ENCODE measurements at places on chromosomes 12 and 14. TPM values are rescaled to one million over a fixed set of nuclear protein-coding genes. Genes with fewer than 3 reads are reported as not detected.

DNA sequence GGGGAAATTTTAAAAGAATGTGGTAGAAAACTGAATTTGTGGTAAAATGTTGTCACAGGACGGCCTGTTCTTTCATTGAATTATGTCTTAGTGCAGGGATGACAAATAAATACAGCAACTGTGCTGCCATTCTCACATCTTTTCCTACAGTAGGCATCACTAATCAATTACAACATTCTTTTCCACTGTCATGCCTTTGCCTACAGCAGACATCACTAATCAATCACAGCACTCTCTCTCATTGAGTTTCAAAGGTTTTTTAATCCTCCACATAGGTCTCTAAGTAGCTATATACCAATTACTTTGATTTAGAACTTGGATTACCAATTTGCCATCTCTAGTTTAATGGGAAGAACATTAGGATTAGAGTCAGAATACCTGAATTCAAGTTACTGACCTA, 30.1 kb downstream of the NTF3 start:
- DNase-seq, result no peak
- no peaks in the 10 kb centered on the region for H3K4me1 ChIP-seq
- no peak overlapping the region for H3K4me3 ChIP-seq
- no peaks in the 10 kb centered on the region for H3K36me3 ChIP-seq
- H3K27ac ChIP-seq, result no peak overlapping the region

DNA sequence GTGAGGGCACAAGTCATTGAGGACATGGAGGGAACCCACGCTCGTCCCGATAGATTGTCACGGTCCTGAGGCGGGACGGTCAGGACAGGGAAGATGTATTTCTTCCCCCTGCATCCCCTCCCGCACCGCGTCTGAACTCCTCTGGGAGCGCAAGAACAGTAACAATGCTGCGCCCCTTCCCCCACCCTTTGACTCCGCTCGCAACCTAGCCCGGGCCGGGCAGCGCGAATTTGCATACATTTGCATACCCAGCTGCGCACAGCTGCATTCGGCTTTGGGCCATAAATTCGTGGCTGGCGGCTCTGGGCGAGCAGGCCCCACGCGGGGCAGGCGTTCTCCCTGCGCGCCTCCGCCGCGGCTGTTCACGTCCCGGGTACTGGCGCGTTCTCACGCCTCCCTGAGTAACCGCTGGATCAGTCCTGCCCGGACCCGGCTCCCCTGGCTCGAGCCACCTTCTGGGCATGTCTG, 29.0 kb upstream of the SMUG1 start:
- no peaks in the 10 kb centered on the region for H3K36me3 ChIP-seq
- peak overlapping the region; percentile 31 for H3K4me3 ChIP-seq
- no peak for DNase-seq

- peaks cover 7% of the 10 kb centered on the region for H3K4me1 ChIP-seq
- no peaks in the 10 kb centered on the region for H3K36me3 ChIP-seq
- no peaks in the 10 kb centered on the region for H3K27me3 ChIP-seq
- DNase-seq, result no peak
Measured at GRCh38 chr12:28349196-28349595, 158.9 kb downstream of the CCDC91 start.

DNA sequence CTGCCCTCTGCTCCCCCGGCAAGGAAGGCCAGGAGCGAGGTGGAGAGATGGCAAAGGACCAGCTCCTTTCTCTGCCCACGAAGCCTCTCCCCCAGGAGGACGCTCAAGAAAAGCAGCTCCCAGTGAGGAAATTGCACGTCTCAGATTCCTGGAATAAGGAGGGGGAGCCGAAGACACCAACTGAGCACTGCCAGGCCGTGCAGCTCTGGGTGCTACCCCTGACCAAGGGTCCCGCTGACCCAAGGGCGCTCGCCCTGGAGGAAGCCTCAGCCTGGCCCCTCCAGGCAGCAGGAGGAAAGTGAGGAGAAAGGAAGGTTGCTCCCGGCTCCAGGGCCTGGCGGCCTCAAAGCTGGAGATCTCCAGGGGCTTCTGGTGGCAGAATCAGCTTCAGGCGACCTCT, 174.1 kb upstream of the SFSWAP start:
- H3K36me3 ChIP-seq, result no peaks in the 10 kb centered on the region
- no peaks in the 10 kb centered on the region for H3K4me1 ChIP-seq
- H3K4me3 ChIP-seq, result no peak overlapping the region
- DNase-seq, result no peak
- H3K27me3 ChIP-seq, result no peaks in the 10 kb centered on the region

DNA sequence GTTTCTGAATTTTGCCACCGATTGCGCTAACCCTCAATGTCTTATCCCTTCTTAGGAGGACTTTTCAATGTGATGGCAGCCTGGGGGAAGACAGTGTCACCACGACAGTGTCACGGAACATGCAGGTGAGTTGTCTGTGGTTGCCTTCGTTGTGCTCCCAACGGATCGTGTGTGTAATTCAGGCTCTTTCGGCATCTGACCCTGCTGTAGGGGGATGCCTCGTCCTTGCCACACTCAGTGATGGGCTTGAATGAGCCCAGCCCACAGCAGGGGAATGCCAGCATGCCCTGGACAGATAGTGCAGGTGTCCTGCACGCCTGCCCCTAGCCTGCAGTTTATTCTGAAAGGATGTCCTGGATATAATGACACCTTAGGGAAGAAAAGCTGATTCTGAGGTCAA, 123.8 kb upstream of the RTL1 start:
- peak; percentile 2 for DNase-seq
- H3K4me3 ChIP-seq, result no peak overlapping the region
- H3K27me3 ChIP-seq, result no peaks in the 10 kb centered on the region
- no peaks in the 10 kb centered on the region for H3K4me1 ChIP-seq
- H3K36me3 ChIP-seq, result no peaks in the 10 kb centered on the region

Gene SYCP3
- not detected for total RNA-seq

DNA sequence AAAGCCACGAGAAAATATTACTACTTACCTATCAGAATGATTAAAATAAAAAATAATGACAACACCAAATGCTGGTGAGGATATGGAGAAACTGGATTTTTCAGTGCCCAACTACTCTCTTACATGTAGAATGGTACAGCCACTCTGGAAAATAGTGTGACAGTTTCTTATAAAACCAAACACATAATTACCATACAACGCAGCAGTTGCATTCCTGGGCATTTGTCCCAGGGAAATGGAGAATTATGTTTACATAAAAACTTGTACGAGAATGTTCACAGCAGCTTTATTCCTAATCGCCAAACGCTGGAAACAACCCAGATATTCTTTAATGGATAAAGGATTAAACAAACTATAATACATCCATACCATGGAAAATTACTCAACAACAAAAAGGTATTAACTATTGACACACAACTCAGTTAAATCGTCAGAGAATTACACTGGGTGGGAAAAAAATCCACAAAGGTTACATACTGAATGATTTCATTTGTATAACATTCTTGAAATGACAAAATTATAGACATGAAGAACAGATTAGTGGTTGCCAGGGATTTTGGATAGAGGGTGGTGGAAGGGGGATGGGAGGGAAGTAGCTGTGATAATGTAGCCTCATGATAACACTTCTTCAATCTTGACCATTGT, 35.4 kb downstream of the TAOK3 start:
- no peak overlapping the region for H3K4me3 ChIP-seq
- DNase-seq, result no peak
- H3K4me1 ChIP-seq, result no peaks in the 10 kb centered on the region

Gene ENDOU
- total RNA-seq, result 0.18 TPM

Gene RFX4
- total RNA-seq, result not detected

DNA sequence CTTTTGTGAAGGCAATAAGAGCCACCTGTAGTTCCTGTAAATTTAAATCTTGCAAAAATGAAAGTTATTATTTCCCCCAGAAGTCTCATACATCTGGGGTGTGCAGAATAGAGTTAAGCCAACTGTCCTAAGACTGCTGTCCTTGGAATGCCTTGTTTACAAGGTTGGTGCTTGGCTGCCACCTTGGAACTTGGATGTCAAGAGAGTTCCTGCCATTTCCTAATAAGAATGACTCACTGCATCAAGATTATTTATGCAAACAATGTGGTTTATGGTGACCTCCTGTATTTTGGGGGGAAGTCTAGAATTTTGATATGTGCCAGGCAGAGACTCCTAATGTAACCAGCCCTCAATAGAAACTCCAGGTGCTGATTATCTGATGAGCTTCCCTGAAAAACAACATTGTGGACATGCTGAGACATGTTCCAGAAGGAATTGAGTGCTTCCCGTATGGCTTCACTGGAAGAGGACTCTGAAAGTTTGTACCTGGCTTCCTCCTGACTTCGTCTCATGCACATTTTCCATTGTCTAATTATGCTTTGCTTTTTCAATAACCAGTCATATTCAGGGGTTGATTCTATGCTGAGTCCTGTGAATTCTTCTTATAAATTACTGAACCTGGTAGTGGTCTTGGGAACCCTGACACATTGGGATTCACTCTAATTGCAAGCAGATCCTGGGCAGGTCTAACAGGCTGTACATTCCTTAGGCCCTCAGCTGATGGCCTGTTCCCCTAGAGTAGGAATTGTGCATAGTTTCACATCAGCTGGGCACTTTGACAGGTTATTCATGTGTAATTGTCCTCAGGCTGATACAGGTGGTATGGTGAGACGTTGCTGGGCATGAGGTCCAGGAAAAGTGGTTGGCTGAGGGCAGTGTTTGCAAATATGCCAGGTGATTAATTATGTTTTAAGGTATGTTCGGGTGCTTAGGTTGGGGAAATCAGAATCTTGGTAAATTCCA, 1370.7 kb upstream of the TMEM132C start:
- no peaks in the 10 kb centered on the region for H3K36me3 ChIP-seq
- H3K4me3 ChIP-seq, result no peak overlapping the region
- H3K4me1 ChIP-seq, result no peaks in the 10 kb centered on the region
- DNase-seq, result no peak
- no peak overlapping the region for H3K27ac ChIP-seq

DNA sequence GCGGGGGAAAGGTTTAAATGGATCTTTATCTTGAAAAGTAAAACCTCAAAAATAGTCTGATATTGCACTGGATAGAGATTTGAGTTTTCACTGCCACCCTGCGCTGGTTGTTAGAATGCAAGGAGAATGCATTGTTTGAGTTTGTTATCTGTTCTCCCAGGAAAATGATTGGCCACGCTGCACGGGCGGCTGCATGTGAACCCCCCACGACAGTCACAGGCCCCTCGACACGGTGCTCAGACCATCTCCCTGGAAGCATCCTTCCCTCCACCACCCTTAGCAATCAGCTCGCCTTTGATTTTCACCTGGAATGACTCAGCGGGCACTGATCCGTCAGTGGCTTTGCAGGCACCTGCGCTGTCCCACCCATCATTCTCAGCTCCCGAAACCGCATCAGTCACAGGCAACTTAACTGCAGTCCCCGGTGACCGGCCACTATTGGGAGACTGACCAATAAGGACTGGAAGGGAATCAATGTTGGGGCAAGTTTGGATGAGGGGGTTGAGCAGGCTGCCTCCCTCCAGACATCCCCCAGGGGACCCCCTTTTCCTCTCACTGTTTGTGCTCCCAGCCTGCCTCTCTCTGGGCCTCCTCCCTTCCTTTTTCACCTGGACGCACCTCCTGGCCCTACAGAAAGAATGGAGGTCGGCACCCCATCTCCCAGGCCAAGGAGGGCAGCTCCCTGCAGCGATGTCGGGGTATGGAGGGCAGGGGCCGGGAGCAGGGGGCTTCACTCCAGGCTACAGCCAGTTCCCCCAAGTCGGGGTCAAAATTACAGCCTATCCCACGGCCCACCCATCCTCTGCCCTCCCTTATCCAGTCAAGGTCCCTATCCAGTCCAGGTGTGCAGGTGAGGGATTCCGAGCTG, 28.5 kb upstream of the C14orf180 start:
- peak; percentile 13 for DNase-seq
- no peaks in the 10 kb centered on the region for H3K36me3 ChIP-seq
- no peak overlapping the region for H3K27ac ChIP-seq
- no peak overlapping the region for H3K4me3 ChIP-seq
- peaks cover 5% of the 10 kb centered on the region for H3K27me3 ChIP-seq
- H3K4me1 ChIP-seq, result no peaks in the 10 kb centered on the region

All from adrenal gland (tissue), 19 donors.